Activated T-cell treated with anti-CD3 and anti-CD28 coated beads, Interleukin-2, amount 50 U/mL, for 72 hours (primary cell): ENCODE measurements at places on chromosomes 16 and 17.

- no peak overlapping the region for H3K27ac ChIP-seq
- peaks cover 16% of the 10 kb centered on the region for H3K36me3 ChIP-seq
- no peaks in the 10 kb centered on the region for H3K27me3 ChIP-seq
- H3K4me1 ChIP-seq: peaks cover 14% of the 10 kb centered on the region
Observed at GRCh38 chr16:15605839-15606517, 37.0 kb downstream of the MARF1 start.

DNA sequence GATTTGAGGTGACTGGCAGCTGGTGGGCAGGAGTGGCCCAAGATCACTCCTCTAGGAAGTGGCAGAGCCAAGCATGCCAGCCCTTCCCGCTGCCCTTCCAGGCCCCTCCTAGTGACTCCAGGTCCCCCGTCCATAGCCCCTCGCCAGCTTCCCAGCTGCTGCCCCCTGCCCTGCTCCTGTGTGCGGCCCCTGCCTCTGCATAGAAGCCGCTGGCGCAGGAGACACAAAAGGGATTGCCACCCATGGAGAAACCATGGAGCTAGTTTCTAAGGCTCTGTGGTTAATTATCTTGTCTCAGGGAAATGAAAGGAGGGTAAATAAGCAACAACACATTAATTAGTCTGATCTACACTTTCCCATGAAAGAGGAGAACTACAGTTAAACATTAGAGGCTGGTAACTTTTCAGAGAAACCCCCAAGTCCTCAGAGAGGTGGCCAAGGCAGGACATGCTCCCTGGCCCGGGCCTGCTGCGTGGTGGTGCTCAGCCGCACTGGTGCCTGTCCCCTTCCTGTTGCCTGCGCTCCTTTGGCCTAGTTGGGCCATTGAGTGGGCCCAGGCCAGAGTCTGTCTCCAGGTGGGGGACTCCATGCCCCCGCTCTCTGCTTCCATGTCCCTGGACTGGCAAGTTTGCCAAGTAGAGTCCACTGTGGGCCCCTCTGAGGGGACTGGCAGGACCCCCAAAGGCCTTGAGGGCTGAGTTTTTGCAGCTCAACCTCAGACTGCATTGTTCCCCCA lies 65.2 kb downstream of the PRMT7 start:
- no peaks in the 10 kb centered on the region for H3K36me3 ChIP-seq
- no peaks in the 10 kb centered on the region for H3K27me3 ChIP-seq
- DNase-seq: no peak
- no peak overlapping the region for H3K4me3 ChIP-seq

- no peak overlapping the region for H3K27ac ChIP-seq
- DNase-seq: no peak
- H3K4me1 ChIP-seq: no peaks in the 10 kb centered on the region
- no peaks in the 10 kb centered on the region for H3K27me3 ChIP-seq
- H3K36me3 ChIP-seq: peaks cover 24% of the 10 kb centered on the region
Observed at GRCh38 chr17:45088741-45089140, 27.6 kb downstream of the NMT1 start.

DNA sequence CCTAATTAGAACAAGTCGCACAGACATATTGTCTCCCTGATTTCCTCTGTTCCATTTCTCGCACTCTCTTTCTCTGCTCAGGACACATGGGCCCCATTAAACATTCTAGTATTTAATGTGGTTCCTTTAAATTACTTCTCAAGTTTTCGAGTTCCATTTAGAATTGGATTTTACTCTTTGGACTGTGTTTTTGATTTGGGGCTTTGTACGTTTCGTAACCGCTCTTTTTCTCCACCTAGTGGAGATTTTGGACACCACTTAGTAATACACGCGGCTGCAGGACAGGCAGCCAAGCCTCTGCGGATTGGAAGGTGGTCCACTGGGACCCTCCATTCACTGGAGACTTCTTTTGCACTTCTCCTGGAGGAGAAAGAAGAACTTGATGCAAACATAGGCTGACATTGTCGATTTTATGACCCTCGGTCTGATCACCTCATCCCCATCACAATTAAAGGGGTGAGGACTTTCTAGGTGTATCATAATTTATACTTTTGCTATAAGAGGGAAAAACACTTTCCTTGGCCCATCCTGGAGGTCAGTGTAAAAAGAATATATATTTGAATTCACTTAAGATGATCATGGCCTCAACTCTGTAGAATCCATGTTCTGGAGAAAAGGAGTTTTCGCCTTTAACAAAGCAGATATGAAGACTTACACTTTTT lies 85.7 kb downstream of the NOG start:
- H3K27ac ChIP-seq: no peak overlapping the region
- no peaks in the 10 kb centered on the region for H3K36me3 ChIP-seq
- H3K4me3 ChIP-seq: peak overlapping the region; percentile 88
- peak; percentile 17 for DNase-seq
- peaks cover 46% of the 10 kb centered on the region for H3K27me3 ChIP-seq

GRCh38 chr17:68288804-68289203 lies 2.1 kb downstream of the SLC16A6 start:
- H3K27me3 ChIP-seq: no peaks in the 10 kb centered on the region
- H3K36me3 ChIP-seq: no peaks in the 10 kb centered on the region
- H3K4me3 ChIP-seq: peak overlapping the region; percentile 100
- peak overlapping the region; percentile 83 for H3K27ac ChIP-seq

DNA sequence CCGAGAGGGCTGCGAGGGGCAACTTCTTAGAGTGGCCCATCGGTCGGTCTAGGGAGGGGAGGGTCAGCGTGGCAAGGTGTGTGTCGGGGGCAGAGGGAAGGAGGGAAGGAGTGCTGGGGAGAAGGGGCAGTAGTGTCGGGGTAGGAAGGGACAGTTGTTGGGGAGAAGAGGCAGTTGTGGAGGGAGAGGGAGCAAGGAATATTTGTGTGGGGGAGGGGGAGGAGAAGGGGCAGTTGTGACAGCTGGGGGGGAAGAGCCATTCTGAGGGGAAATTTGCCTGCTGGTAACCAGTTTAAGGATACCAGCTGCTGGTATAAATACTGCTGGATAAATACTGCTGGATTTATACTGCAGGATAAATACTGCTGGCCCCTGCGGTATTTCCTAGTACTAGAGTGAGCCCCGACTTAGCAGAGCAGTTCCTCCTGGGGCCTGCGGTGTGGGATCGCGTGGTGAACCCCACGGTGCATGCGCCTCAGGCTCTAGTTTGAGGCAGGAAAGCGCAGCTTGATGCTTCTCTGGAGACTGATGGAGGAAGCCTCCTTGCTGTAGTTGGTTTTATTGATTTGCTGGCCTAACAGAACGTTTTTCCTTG lies 309 bp downstream of the DNAH2 start:
- no peak overlapping the region for H3K27ac ChIP-seq
- H3K27me3 ChIP-seq: peaks cover 86% of the 10 kb centered on the region
- H3K4me3 ChIP-seq: peak overlapping the region; percentile 88

DNA sequence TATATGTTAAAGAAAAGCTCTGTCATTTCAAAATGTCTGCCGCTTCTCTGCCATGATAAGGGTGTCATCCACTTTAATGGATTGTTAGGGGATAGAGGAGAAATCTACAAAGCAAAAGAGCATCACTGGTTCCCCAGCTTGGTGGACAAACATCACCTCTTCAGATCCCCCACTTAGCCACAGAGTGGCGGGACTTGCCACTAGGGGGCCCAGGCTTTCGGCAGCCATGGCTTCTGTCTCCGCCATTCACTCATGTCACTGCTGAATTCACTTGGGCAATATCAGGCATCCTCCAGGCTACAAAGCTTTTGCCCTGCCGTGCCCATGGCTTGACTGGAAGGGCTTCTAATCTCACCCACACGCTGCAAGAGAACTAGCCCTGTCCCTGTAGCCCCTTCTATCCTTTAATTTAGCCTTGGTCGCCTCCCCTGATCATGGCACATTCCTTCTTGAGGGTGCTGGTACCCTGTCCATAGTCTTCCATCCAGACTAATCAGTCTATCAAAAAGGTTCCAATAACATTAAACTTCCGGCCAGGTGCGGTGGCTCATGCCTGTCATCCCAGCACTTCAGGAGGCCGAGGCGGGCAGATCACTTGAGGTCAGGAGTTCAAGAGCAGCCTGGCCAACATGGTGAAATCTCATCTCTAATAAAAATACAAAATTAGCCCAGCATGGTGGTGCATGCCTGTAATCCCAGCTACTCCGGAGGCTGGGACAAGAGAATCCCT lies 34.7 kb downstream of the SBK1 start:
- H3K36me3 ChIP-seq: no peaks in the 10 kb centered on the region
- peak; percentile 76 for DNase-seq
- no peaks in the 10 kb centered on the region for H3K27me3 ChIP-seq
- no peak overlapping the region for H3K27ac ChIP-seq
- peaks cover 8% of the 10 kb centered on the region for H3K4me1 ChIP-seq

GRCh38 chr17:42247734-42248133 lies 28.5 kb downstream of the STAT5B start:
- peak overlapping the region; percentile 99 for H3K27ac ChIP-seq
- peak overlapping the region; percentile 96 for H3K4me3 ChIP-seq
- peaks cover 14% of the 10 kb centered on the region for H3K36me3 ChIP-seq
- no peaks in the 10 kb centered on the region for H3K27me3 ChIP-seq
- peaks cover 80% of the 10 kb centered on the region for H3K4me1 ChIP-seq

DNA sequence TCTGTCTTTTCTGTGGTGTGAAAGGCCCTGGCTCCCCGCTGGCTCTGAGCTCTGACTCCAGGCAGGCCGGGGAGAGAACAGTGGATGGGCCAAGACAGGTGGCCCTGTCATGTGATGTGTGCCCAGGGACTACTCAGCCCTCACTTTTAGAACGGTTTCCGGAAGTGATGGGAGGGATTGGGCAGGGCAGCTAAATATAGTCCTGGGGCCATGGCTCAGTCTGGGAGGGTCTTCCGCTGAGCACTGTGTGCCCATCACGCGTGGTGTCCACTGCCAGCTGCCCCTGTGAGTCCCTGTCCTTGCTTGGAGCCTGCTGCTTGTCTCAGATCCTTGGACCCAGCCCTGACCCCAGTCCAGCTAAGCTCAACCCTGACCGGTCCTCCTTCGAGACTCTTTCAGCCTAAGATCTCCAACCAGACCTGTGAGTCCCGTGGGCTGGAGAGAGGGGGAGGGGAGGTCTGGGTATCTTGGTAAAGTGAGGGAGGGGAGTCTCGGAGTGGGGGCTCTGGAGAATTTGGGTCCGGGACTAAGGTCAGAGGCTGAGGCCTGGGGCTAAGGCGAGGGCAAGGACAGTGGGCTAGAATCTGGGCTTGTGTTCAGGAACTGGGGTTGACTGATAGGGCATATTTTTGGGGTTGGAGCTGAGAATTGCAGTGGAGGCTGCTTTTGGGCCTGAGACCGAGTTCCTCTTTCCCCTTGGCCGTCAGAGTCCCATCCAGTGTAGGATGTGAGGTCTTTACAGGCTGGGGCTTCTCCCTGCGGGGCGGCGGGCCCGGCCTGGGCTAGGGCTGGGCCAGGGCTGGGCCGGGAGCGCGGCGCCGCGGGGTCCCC lies at the start of gene TRIM72:
Gene TRIM72, plus strand, starts transcription at position 243 of the 831 bp plus-strand sequence. CDS start 620 bp downstream, outside the sequence.
- no peaks in the 10 kb centered on the region for H3K36me3 ChIP-seq
- peak within 1 kb of the TSS; percentile 79 for H3K4me3 ChIP-seq
- peaks cover 53% of the 10 kb centered on the region for H3K27me3 ChIP-seq

GRCh38 chr17:38598536-38598935 lies 7.2 kb downstream of the SRCIN1 start:
- peaks cover 95% of the 10 kb centered on the region for H3K27me3 ChIP-seq
- H3K4me1 ChIP-seq: peaks cover 31% of the 10 kb centered on the region
- H3K4me3 ChIP-seq: no peak overlapping the region
- no peaks in the 10 kb centered on the region for H3K36me3 ChIP-seq
- peak; percentile 27 for DNase-seq

DNA sequence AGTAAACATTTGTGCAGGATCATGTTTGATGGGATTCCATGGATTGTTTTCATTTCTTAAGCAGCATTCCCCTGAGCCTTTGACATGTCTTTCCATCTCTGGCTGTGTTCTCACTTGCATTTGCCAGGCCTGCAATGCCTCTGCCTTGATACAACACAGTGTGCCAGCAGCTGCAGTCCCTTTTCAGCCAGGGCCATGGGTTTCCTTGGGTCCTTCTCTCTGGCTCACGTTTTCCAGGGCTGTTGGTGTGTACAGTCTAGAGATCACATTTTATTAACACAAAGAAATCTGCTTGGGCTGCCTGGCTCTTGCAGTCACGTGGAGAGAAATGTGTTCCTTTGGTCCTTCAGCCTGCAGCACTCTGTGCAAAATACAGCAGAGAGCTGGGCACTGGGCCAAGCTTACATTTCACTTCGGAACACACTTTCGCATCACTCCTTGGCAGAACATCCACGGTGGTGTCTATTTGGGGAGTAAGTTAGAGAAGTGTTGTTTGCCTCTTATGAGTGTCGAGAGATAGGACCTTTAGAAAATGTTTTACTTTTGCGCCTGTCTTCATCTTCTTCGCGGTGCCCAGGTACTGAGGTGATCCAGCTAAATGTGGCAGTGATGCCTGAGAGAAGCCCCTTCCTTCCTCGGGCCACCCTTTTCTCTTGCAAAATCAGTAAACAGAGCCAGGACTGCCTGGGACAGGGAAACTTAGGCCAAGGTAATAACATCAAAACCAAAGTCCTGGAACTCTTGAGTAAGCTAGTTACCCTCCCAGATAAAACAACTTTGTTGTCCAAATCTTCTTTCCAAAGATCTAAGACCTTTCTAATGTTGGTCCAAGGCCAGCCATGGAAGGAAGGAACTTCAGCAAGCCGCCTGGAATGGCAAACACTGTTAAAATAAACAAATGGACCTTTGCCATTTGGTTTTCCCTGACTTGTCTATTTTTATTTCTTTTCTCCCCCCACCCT lies 20.9 kb downstream of the HLF start:
- H3K4me3 ChIP-seq: no peak overlapping the region
- no peaks in the 10 kb centered on the region for H3K27me3 ChIP-seq
- no peaks in the 10 kb centered on the region for H3K36me3 ChIP-seq
- DNase-seq: no peak
- no peak overlapping the region for H3K27ac ChIP-seq

DNA sequence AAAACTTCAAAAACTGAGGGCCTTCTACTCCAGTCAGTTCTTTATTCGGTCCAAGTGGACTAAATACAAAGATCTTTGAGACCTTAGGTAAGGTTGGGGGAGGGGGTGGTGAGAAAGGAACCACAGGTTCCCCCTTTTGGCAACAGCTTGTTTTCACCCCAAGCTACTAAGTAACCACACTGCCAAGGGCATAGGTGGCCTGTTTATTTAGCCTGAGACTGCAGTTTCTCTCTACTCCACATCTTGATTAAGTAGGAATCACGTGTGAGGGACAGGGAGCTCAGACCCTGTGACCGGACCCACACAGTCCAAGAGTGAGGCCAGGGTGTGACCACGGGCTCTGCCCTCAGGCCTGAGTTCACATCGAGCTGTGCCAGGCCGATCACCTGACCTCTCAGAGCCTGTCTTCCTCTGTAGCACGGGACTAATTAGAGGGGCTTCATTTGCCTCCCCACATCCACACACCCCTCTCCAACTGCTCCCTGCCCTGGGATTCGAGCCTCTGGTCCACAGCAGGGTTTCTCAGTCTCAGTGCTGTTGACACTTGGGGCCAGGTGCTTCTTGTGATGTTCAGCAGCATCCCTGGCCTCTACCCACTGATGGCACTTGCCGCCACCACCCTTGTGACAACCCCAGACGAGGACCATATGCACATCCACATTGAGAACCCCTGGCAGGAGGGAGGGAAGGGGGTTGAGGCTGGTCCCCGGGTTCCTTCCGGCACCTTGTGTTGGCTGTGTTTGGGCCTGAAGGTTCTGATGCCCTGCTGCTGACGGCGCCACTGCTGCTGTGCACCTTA lies 17.8 kb downstream of the ST6GALNAC2 start:
- peaks cover 51% of the 10 kb centered on the region for H3K4me1 ChIP-seq
- H3K36me3 ChIP-seq: peaks cover 4% of the 10 kb centered on the region
- H3K27me3 ChIP-seq: no peaks in the 10 kb centered on the region
- no peak for DNase-seq
- no peak overlapping the region for H3K4me3 ChIP-seq
